ENCODE measurements at places on chromosomes 2 and 18.

- no peak for DNase-seq
These were observed 202.2 kb downstream of the RNF152 start for GRCh38 chr18:61690418-61691138.

DNA sequence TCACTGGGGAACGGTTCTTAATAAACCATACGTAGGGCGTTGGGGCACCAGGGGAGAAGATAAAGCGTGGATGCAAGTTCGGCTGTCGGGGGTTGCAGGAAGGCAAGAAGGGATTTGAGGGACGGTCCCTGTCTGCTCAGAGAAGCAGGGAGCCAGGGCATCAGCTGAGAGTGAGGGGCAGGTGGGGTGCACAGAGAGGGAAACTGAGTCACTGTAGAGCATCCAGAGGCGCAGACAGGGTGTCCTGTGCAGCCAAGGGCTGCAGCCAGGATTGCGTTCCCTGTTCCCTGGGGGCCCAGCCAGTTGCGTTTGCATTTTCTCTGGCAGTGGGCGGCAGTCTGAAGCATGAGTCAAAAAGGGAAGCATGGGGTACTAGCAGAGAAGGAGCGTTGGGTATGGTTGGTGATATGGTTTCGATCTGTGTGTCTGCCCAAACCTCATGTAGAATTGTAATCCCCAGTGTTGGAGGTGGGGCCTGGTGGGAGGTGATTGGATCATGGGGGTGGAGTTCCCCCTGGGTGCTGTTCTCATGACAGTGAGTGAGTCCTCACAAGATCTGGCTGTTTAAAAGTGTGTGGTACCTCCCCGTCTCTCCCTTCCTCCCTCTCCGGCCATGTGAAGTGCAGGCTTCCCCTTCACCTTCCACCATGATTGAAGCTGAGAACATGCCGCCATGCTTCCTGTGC lies 202.9 kb downstream of the NDUFA10 start:
- DNase-seq = peak; percentile 89

GRCh38 chr2:227908266-227909054 lies 37.0 kb downstream of the DAW1 start:
- no peak for DNase-seq

- no peak for DNase-seq
These were observed 77.2 kb upstream of the FIGN start for GRCh38 chr2:163812926-163813520.

- no peak for DNase-seq
These were observed 321.4 kb downstream of the IRS1 start for GRCh38 chr2:226478109-226478809.

DNA sequence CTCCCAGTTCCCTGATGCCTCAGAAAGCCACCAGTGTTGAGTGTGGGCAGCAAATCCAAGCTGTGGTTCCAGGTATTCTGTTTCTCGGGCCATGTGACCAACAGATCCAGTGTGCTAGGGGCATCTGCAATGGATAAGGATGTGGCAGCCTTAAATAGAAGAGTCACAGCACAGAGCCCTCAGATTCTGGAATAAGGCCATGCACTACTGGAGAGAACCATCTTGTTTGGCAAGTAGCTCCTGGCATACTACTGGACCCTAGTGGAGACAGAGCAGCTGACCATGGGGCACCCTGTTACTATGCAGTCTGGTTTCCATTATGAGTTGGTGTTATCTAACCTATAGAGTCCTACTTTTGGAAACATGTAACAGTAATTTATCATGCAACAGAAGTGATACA lies 53.3 kb upstream of the ZBTB7C start:
- DNase-seq = no peak

- DNase-seq = no peak
These were observed 228.7 kb downstream of the ATAD2B start for GRCh38 chr2:23698116-23698693.

- DNase-seq = no peak
These were observed 2115.5 kb upstream of the CELF4 start for GRCh38 chr18:39681061-39681460.

GRCh38 chr2:238325694-238326093 lies 5.4 kb downstream of the TRAF3IP1 start:
- no peak for DNase-seq

DNA sequence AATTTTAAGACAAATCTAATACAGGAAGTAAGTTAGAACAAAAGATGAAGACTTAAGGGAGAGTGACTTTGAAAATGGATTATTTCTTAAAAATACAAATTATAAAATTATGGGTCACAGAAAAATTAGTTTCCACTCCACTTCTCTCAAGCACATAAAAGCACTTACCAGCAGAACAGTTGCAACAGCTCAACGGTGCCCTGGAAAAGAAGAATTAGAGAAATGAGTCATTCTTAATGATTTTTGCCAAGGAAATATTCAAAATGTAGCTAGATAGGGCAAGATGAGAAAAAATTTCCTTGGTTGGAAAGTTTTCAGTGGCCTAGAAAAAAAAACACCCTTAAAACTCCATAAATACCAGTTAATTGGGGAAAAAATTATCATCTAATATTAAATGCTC lies 2185.6 kb upstream of the CELF4 start:
- no peak for DNase-seq

DNA sequence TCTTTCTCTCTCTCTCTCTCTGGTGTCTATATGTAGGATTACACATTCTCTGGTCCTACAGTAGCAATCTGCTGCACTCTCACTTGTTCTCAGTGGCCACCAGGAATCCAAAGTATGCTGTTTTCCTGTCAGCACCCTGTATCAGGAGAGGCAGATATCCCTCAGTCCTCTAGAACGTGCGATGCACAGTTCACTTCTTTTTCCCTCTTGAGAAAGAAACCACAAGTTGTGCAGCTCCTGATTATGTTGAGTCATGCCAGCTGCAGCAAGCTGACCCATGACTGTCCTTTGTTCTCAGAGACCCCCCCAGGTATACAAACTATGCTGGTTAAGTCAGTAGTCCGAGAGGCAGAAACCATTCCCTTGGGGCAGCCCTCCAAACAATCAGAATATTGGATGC lies 54.6 kb downstream of the LANCL1 start:
- DNase-seq = no peak
